Fibroblast of skin of left quadriceps (primary cell): ENCODE measurements at places on chromosomes 1 and 21.

GRCh38 chr1:27519331-27520258 lies 29.6 kb upstream of the WASF2 start:
- no peak for DNase-seq

- DNase-seq, result peak; percentile 80
These were observed 81.1 kb downstream of the TNFSF18 start for GRCh38 chr1:172969611-172970010.

DNA sequence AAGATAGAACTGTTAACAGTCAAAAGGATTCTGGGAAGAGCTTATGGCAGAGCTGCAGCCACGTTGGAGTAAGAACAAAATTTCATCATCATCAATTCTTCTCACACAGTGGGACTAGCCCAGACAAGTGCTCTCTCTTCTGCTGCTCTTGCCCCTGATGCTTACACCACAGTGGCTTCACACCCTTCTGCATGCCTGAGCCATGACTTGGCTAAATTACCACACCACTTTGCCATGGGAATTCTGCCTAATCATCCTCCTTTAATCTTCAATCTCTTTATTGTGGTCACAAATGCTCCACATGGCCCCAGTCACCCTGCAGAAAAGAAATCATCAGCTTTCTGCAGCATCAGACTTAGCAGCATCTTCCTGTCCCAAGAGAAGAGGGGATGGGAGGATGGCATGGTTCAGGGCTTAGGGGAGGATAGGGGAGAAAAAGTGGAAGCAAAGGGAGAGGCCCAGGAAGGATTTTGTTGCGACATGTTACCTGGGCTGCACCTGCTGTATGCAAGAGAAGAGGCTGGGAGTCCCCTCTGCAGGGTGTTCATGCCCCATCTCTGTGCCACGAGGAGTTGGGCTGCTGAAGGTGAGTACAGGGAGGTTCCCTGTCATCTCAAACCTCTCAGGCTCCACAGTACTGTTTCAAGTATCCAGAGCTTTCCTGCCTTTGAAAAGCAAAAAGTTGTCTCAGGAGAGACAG lies 9.0 kb upstream of the RPTN start:
- DNase-seq, result peak; percentile 43

DNA sequence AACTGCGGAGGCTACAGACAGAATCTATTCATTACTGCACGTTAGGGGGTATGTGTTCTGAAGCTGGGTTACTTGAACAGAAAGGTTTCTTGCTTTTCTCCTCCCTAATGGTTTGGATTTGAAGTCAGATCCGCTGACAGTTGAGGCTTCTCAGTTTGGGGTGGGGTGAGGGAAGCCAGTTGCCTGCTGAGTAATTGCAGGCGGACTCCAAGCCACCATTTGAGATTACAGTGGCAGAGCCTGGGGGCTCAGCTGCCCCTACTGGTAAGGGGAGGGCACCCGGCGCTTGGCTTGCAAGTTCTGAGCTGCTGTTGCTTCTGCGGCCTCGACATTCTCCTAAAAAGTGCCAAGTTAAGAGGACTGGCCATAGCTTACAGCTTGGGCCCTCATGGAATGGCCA lies 2.0 kb downstream of the GRHL3 start:
- no peak for DNase-seq

DNA sequence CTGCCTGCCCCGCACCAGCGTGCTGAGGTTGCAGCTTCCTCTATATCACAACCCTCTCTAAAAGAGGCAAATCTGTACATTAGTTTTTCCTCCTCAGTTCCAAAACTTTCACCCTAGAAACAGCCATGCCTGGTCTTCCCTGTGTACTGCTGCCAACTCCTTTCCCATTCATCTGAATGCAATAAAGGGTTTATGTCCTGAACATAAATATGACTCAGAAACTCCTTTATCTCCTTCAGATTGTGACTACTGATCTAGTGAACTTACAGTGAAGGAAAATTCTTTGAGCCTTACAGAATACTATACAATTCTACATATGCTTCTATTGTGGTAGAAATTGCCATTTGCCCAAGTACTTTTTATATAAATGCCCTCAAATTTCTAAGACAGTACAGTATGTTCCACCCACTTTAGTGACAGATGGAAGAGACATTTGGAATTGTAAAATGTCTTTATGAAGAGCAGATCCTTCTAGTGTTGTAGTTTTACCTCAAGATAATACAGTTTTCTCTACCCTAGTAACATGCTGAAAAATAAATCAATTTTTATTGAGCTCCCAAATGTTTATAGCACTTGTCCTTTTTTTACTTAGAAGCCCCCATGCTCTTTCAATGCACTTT lies 345.1 kb upstream of the SNX7 start:
- DNase-seq, result peak; percentile 66

- DNase-seq, result no peak
These were observed 32.8 kb downstream of the WNT9A start for GRCh38 chr1:227914801-227915563.
